ENCODE measurements at places on chromosomes 5 and 9.
A peak's percentile ranks its signal among the peaks of the same experiment; 100 is the strongest.

DNA sequence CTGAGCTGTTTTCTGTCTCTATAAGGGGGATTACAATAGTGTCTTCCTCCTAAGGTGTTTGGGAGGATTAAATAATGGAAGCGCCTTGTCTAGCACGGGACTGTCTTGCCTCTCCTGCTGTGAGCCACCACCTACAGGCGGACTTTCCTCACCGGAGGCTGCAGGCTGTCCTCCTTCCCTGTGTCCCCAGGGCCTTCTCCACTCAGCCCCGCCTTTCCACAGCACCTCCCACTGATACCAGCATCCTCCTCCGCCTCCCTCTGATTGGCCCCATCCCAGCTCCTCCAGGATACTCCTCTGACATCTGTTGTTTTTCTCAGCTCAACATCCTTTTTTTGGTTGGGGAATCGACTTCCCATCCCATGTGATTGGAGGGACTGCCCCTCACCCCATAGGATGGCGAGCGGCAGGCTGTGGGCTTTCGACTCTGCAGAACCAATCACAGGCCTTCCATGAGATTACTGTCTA is 851 bp upstream of the ZDHHC12 start:
- peak; percentile 65 for DNase-seq

- DNase-seq = no peak
Observed at GRCh38 chr9:81268048-81268447, 421.3 kb downstream of the TLE1 start.

DNA sequence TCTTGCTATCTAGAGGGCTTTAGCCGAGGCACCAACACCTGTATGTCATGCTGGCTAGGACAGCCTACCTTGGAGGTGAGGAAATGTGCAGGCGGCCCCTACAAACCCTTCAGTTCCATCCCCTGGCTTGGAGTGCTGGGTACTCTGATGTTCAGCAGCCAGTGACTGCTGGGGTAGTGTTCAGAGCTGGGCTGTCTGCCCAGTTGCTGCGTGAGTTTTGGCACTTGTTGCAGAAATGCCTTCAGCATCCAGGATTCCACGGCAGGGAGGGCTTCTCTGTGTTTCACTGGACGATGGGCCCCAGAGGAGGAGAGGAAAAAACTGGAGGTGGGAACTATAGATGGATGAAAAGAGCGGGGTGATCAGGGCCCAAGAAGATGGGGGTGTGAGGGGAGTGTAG is 10.4 kb downstream of the SWI5 start:
- no peak for DNase-seq

DNA sequence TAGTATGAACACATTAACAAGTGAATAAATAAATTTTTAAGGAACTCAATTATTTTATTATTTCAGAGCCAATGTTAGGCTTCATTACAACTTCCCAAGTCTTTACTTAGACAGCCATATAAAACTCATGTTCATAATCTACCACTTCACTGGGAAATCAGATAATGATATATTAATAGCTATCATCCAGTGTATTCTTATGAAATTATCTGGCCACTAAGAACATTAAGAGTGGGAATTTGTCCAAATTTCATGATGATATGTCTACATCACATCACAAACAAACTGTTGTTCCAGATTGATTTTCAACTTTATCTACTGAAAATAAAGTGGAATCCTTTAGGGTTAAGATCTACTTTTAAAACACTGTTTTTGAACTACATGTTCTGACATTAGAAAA is 668.6 kb downstream of the EFNA5 start:
- DNase-seq = no peak

- peak; percentile 79 for DNase-seq
Observed at GRCh38 chr9:120710110-120710981, 3.9 kb downstream of the MEGF9 start.

- DNase-seq = no peak
Observed at GRCh38 chr5:3237276-3237868, 358.3 kb upstream of the IRX1 start.

DNA sequence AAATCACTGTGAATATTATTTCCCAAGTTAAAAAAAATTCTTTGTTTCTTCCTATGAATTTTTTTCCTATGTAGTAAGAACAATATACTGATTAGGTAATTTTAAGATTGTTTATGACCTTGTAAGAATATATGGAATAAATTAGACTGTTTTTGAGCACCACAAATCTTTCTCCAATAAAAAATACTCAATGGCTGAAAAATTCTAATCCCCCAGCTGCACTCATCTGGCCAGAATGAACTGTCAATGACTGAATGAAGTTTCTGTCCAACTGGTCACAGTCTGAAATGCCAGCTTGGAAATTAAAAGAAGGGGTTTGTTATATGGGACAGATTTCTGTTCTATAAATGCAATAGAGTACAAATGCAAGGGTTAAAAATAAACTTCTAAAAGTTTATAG is 569.5 kb upstream of the SEMA6A start:
- no peak for DNase-seq

DNA sequence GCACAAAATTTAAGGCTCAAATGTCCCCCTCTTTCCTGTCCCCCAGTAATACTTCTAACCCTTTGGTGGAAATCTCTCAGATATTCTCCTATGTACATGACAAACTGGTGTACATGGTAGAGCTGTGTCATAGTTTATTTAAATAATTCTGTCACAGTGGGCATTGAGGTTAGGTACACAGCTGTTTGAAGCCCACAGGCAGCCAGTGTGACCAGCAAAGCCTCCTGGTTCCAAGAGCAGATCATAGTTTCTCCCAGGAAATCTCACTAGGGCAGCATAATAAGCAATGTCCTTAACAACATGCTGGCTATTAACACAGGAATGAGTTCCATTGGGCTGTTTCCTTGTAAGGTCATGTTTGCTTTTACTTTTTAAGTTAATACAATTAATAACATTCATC is 63.9 kb downstream of the NDST1 start:
- DNase-seq = no peak

DNA sequence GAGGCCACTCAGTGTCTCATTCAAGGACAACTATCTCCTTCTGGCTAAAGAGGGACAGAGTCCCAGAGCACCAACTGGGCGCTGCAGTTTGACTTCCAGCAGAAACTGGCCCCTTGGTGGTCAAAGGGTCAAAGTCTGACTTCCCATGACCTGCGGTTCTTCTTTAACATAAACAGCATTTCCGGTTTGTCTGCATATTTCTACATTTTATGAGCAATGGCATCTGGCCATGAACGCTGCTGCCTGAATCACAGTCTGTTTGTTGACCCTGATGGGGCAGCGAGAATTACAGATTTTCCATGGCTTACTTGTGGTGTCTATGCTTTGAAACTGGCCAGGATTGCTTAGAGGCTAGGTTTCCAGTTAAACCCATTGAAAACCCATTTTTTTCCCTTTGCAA is 1.3 kb downstream of the TNFSF15 start:
- no peak for DNase-seq

DNA sequence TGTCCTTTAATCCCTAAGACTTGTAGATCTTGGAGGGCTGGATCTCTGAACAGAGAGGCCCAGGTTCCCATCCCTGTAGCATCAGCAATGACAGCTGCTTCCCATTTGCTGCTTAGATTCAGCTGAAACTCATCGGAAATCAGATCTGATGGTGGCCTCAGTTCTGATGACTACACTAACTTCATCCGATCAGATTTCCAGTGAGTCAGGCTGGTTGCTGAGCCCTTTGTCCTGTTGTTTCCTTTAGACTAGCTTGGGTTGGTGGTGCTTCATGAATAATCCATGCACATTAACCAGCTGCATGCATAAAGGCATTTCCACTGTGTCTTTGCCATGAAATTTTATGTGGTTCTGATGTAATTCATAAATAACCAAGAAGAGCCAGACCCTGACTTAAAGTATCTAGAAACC is 195.2 kb upstream of the TUT7 start:
- DNase-seq = no peak

DNA sequence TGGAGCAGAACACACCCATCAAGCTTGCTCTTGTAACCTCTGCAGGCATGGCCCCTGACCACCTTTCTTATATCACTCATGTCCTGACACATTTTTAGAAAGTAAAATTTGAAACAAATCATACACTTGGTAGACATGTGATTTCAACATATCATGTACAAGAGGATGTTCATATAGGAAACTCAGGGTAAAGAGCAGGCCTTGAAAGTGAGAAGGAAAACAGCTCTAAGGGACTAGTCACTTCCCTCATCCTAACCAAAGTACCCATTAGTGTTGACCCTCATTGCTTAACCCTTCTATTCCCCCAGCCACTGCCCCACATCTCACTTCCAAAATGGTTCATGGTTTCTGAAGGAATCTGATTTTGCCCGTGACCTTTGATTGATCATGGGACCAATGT is 492.4 kb upstream of the KLF4 start:
- DNase-seq = no peak

DNA sequence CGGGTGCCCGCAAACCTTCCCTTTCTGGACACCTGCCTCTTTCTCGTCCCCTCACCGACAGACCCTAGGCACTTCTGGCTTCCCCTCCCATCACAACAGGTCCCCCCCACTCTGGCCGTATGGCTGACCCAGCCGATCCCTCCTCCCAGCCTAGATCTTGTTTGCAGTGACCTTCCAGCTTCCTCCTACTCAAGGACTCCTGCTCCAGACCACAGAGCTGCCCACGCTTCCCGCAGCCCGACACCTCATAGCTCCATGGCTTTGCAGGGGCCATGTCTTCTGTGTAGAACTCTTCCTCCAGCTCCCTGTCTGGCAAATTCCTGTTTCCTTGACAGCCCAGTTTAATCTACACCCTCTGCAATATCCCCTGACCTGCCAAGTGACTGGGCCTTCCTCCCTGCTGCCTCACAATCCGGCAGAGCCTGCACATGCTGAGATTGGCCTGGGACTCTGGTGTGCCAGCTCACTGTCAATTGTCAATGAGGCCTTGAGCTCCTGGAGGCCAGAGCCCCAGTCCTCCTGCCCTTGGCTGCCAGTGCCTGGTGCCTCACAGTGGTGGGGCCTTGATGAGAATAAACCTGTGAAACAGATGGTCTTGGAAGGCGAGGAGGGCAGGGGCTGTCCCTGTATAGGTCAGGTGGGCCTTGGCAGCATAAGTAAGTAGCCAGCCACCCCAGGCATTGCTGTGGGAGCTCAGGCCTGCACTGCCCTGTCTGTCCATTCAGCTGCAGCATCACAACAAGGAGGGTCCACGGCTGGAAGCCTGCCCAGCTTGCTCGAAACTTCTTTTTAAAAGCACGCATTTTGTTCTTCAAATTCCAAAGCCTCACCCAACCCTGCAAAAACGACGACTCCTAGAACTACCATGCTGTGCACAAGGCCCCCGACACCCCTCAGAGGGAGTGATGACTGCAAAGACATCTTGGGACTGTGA is 50.5 kb downstream of the GADD45G start:
- DNase-seq = no peak

GRCh38 chr9:2635922-2636321 is 14.3 kb downstream of the VLDLR start:
- no peak for DNase-seq

DNA sequence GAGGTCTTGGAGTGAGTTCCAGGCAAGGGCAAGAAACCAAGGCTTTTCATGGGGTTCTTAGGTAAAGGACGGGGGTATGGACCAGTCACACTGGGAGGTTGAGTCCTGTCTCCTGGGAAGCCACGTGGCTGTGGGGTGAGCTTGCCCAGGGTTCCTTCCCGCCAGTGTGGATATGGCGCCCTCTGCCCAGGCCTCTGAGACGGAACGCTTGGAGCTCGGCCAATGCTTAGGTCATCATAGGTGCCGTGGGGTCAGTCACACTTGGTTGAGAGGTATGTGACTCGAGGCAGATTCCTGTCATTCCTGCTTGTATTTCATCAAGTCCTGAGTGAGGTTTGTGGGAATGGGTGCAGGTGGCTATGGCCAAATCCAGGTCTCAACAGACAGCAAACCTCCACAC is 46.2 kb downstream of the TENT4A start:
- DNase-seq = peak; percentile 83

DNA sequence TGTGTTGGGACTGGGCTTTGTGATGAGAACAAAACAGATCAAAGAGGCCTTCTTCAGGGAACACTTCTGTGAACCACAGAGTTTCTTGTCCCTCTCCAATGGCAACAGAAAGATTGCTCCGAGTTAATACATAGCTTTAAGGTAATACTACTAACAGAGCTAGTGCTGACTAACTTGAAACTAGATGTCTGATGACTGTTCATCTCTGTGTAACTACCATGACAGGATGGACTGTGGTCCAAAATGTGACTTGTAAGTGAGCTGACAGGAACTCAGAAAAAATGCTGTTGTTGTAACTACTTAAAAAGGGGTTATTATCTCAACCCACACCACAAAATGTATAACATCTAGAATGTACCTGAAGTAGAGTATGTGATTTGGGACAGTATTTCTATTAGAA is 630.2 kb upstream of the DMAC1 start:
- DNase-seq = no peak

Measured in ACHN (cell line).